ENCODE measurements at places on chromosomes 16 and 17. TPM values are rescaled to one million over a fixed set of nuclear protein-coding genes. Genes with fewer than 3 reads are reported as not detected.

Gene CCDC78
- 26.1 TPM for total RNA-seq

DNA sequence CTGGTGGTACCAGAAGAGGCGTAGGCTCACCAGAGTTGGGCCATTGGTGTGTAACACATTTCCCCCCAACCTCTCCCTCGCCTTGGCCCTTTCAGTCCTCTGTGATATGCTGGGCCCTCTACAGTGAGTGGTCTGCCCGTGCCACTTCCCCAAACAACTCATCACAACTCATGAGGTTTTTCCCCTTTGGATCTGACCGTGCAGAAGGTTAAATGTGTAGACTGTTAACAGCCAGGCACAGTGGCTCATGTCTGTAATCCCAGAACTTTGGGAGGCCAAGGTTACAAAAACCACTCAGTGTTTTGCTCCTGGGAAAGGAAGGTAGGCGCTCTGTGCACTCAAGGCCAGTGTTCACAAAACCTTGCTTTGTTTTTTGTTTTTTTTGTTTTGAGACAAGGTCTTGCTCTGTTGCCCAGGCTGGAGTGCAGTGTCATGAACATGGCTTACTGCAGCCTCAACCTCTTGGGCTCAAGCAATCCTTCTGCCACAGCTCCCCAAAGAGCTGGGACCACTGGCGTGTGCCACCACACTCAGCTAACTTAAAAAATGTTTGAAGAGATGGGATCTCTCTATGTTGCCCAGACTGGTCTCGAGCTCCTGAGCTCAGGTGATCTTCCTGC is 11.3 kb upstream of the CYB5B start:
- no peak for DNase-seq

DNA sequence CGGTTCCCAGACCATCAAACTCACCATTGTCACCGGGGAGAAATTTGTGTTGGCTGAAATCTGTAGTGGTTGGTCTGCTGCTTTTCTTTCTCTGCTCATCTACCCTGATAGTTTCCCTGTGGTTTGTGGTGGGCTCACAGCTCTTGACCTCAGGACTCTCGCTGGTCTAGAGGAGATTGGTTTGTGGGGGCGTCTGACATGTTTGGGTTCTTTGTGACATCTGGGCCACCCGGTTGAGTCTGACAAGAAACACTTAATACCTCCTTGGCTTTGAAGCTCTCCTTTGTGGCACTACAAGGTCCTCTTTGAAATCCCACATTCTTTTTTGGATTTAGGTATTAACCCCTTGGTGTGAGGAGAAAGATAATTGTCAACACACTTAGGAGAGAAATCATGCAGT is 662.0 kb downstream of the WWOX start:
- DNase-seq: no peak

Gene VASN
- total RNA-seq: 17.4 TPM
